ENCODE measurements at places on chromosomes 5 and 9.

GRCh38 chr5:92518318-92518904, 1062.6 kb downstream of the NR2F1-AS1 start:
- DNase-seq, result no peak

- DNase-seq, result no peak
These were observed 370.0 kb downstream of the PSAT1 start for GRCh38 chr9:78666818-78667414.

DNA sequence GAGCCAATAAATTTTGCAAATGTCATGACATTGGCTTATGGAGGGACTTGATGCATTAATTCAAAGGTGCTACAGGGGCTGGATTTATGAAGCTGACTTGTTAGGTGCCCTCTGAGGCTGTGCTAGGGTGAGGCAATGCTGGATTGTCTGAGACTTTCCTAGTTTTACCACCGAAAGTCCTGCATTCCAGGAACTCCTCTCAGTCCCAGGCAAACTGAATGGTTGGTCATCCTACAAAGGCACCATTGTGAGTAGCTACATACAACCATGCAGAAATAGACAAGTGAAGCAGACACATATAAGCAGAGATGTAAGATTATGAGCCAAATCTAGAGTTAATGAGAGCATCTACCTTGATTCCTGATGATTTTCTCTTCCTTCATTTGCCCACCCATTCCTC, 95.3 kb downstream of the LIX1 start:
- no peak for DNase-seq

DNA sequence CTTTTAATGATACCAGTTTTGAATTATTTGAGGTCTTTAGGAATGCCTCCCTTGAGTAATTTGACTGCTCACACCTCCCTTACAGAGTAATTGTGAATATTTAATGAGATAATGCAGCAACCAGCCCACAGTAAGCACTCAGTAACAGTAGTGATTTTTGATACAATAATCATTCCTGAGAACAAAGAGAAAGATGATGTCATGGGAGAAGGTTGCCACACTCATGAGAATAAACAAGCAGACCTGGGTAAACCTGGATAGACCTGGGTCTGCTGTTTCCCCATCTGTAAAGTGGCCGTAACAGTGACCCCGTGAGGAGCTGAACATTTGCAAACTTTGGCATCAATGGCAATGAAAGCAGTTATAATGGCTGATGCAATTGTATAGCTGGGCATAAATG, 4.2 kb downstream of the C1QTNF2 start:
- no peak for DNase-seq

DNA sequence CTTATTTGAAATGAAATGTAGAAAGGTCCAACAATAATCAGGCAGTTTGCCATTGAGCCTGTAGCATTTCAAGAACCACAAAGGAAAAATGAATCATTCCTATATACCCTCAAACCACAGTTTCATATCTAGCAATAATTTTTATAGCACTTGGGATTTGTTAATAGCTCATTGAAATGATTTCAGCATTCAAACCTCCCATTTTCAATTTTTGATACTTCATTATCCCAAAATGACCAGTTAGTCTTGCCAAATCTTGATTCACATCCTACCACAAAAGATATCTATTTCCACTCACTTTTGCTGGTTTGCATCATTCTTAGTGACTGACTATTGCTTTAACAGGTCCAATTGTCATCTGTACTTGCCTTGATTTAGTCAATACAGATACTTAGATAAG, 790.1 kb downstream of the TLE1 start:
- DNase-seq, result no peak

DNA sequence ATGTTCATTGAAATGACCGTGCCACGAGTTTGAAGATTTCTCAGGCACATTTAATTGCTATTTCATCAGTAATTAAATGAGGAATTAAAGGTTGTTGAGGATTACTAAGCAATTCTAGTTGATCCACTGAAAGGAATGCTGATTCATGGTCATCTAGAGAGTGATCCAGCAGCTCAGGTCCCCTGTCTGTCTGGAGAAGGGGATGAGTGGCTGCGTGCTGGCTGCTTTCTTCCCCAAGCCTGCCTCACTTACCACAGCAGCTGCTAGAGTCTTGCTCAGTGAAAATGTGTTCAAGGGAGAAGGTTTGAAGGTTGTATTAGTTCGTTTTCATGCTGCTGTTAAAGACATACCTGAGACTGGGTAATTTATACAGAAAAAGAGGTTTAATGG, 7.8 kb upstream of the TGFBI start:
- DNase-seq, result no peak

GRCh38 chr5:142193114-142193428, 84.5 kb downstream of the NDFIP1 start:
- no peak for DNase-seq

GRCh38 chr5:76415855-76416254, 12.8 kb downstream of the IQGAP2 start:
- no peak for DNase-seq
